Tibial nerve (tissue), 4 donors: ENCODE measurements at places on chromosomes 2 and 18. TPM values are rescaled to one million over a fixed set of nuclear protein-coding genes. Genes with fewer than 3 reads are reported as not detected.

- no peaks in the 10 kb centered on the region for H3K27me3 ChIP-seq
- H3K4me3 ChIP-seq, result no peak overlapping the region
Measured at GRCh38 chr2:171237751-171238505, 77.2 kb upstream of the TLK1 start.

DNA sequence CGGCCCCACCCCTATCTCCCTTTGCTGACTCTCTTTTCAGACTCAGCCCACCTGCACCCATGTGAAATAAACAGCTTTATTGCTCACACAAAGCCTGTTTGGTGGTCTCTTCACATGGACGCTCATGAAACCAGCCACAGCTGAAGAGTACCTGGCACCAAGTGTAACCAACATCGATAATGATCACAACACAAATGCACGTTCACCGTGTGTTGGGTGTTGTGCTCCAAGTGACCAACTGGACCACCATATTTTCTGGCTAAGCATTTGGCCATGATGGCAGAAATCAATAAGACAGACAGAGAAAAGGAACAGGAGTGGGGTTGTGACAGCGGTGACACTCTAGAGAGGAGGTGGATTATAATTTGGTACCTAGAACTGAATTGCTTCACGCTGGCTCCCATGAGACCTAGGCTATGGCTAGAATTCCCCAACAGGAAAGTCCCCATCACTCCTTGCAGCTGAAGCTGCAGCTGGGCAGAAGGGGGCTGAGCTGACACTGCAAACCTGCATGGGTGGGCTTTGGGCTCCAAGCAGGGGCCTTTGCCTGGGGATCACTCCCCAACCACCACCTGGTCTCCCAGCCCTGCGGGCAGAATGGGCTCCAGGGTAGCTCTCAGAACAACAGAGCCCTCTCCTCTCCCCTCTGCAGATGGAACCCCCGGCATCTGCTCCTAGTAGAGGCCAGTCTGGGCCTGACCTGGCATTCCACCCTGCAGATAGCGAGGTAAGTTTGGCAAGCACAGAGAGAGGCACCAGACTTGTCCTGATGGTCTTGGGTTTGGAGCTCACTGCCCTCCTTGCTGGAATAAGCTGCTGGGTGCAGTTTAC is 14.6 kb upstream of the LRRFIP1 start:
- H3K27ac ChIP-seq, result no peak overlapping the region
- peaks cover 26% of the 10 kb centered on the region for H3K4me1 ChIP-seq
- no peak overlapping the region for H3K4me3 ChIP-seq
- H3K36me3 ChIP-seq, result no peaks in the 10 kb centered on the region
- DNase-seq, result no peak

DNA sequence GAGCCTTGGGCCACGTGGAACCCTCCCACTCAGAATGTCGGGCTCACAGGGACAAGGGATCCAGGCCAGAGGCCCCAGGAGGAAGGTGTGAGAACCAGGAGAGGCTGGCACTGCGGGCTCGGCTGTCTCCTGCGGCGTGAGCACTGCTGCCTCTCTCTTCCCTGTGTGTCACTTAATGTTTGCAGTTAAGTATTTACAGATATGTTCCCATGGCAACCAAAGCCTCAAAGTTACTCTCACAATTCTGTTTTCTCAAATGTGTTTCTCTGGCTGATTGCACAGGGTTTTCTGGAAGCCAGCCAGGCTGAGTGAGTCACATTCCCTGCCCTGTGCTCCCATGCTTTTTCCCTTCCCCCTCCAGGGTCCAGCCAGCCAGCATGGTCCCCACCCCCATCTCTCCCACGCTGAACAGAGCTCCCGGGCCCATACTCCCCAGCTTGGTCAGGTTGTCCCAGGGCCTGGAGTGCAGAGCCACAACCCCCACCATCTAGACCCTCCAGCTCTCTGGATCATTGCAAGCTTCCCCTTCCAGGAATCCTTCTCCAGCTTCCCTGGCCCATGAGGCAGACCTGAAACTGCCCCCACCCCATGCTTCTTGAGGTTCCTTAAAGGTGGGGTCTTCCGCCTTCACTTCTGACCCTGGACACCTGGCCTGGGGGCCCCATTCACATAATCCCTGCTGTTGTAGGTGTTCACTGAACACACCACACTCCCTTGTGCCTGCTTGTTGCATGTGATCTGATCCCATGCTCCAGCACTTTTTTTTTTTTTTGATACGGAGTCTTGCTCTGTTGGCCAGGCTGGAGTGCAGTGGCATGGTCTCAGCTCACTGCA is 265.9 kb downstream of the CELF4 start:
- H3K36me3 ChIP-seq, result no peaks in the 10 kb centered on the region
- H3K4me1 ChIP-seq, result no peaks in the 10 kb centered on the region
- H3K4me3 ChIP-seq, result no peak overlapping the region
- peak; percentile 86 for DNase-seq

The ATL2 gene
- 65.7 TPM for total RNA-seq

The PTPRN gene
- total RNA-seq, result not detected

- H3K27ac ChIP-seq, result peak overlapping the region; percentile 90
- H3K36me3 ChIP-seq, result no peaks in the 10 kb centered on the region
- peak overlapping the region; percentile 82 for H3K4me3 ChIP-seq
- peak; percentile 18 for DNase-seq
- no peaks in the 10 kb centered on the region for H3K27me3 ChIP-seq
Measured at GRCh38 chr2:158967731-158968395, 577 bp upstream of the TANC1 start.
